T-helper 2 cell (primary cell): ENCODE measurements at places on chromosomes 6 and 20.

DNA sequence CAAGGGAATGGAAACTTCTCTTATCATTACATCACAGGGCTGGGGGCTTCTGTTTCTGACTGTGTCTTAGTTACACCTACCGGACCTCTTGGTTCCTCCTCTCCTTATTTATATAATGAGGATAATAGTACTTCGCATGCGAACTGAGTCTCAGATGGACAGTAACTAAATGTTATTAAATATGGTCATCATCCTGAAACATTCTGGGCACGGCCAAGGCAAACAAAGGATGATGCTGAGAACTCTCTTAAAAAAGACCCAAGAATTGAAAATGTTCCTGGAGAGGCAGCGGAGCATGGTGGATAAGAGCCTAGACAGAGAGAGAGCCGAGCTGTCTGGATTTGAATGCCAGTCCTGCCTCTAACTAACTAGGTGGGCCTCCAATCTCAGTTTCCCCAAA, 119.8 kb upstream of the SASH1 start:
- DNase-seq = no peak

GRCh38 chr6:47495954-47496545, 18.5 kb downstream of the CD2AP start:
- DNase-seq = no peak

GRCh38 chr6:37516076-37516919, 16.6 kb upstream of the CCDC167 start:
- DNase-seq = peak; percentile 98

- DNase-seq = no peak
Observed at GRCh38 chr6:143821359-143821758, 21.8 kb upstream of the LTV1 start.

GRCh38 chr6:116290799-116291198, 11.1 kb upstream of the TSPYL1 start:
- no peak for DNase-seq

DNA sequence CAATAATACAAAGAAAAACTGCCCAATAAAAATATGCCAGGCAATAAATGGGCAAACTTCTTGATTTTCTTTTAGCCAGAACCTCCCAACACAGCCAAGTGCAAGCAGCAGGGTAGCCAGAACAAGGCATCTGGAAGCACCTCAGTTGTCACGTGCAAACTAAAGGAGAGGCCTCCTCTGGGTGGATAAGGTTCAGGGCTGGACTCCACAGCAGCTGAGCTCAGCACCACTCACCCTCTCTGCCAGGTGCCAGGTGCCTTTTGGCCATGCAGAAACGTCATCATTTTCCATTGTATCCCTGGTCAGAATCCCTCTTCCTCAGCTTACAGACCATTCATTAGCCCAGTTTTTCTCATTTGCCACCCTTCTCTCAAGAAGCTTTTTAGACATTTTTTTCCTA, 52.7 kb downstream of the SOD2 start:
- no peak for DNase-seq

GRCh38 chr20:10218536-10219451, at the start of gene SNAP25:
Gene SNAP25, plus strand, starts transcription at chr20:10218830. Its CDS starts 56,662 bp downstream, at chr20:10275492.
- peak; percentile 81 for DNase-seq

DNA sequence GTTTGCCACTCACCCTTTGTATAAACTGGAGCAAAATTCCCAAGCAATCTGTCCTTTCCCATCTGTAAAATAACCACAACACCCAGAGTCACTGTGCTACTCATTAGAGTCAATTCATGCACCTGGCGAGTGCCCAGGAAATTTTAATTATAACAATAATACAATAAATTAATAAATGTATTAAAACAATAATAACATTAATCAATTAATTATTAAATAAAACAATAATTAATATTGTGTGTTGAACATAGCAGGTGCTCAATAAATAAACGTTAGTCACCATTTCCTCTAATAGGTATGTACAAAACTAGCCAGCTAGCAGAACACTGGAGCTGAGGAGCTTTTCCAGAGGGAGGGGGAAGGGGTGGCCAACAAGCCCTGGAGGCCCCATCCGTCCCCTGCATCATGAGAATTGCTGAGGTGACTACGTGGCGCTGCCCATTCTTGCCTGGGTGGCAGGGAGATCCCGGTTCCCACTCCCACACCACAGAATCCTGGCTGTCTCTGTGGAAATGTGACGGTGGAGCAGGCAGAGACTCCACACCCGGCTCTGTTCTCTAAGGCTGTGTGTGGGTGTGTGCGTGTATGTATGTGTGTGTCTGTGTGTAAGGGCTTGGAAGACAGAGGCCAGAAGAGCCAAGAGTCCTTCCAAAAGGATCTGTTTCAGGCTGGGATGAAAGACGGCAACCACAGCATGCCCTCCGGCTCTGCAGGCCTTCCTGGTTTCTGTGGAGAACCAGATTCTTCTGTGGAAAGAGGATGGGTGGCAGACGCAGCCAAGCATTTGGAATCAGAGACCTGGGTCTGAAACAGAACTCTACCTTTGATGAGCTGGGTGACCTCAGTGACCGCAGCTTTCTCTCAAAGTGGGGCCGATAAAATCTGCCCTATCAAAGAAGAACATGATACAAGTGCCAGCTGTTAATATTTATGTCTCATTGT, 18.8 kb upstream of the EZR start:
- DNase-seq = no peak

GRCh38 chr20:57539889-57540288, 14.9 kb upstream of the CTCFL start:
- no peak for DNase-seq

DNA sequence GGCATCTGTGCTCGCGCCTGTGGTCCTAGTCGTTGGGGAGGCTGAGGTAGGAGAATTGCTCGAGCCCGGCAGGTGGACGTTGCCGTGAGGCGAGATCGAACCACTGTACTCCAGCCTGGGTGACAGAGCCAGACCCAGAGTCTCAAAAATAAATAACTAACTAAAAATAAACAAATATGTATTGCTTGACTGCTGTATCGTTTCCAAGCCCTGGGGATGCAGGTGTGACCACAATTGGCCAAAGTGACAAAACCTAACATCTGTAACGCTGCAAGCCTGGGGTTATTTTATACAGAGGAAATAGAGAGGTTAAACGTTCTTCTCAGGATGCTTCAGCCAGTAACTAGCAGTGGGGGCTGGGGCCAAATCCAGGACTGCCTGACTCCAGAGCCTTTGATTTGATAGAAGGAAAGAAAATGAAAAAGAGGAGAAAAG, 1.9 kb upstream of the SRSF3 start:
- no peak for DNase-seq

- DNase-seq = no peak
Observed at GRCh38 chr6:121428872-121429756, 6.3 kb upstream of the GJA1 start.

DNA sequence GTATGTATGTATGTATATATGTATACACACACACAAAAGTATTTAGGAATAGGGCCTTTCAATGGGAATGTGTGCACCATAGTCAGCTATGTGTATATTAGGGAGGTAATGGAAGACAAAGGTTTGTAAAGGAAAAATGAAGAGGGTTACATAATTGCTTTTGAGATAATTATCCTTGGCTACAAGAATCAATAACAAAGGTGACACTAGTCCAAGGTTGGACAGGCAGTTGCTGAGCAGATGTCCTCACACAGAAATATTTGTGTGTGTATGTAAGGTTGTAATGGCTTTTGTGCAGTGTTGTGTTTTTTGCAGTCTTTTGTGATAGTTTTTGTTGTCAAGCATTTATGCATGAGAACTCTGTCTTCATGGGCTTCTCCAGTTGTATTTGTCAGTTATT, 157.9 kb upstream of the MARCKS start:
- DNase-seq = no peak

- DNase-seq = no peak
Observed at GRCh38 chr6:80249897-80250296, 143.4 kb downstream of the BCKDHB start.

DNA sequence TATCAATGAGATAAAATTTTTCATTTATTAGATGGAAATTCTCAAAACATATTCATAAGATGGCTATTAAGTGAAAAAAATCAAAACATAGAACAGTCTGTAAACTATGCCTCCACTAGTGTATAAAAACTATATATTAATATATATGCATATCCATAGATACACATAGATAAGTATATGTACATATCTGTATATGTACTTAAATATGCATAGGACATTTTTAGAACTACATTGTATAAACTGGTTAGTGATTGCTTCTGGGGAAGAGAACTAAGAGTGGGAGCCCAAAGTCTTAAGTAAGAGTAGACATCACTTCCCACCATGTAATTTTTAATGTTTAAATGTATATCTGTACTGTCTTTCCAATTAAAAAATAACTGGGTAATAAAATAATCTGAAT, 31.5 kb downstream of the IPCEF1 start:
- no peak for DNase-seq

- DNase-seq = no peak
Observed at GRCh38 chr6:137259349-137259748, 40.2 kb upstream of the IFNGR1 start.

DNA sequence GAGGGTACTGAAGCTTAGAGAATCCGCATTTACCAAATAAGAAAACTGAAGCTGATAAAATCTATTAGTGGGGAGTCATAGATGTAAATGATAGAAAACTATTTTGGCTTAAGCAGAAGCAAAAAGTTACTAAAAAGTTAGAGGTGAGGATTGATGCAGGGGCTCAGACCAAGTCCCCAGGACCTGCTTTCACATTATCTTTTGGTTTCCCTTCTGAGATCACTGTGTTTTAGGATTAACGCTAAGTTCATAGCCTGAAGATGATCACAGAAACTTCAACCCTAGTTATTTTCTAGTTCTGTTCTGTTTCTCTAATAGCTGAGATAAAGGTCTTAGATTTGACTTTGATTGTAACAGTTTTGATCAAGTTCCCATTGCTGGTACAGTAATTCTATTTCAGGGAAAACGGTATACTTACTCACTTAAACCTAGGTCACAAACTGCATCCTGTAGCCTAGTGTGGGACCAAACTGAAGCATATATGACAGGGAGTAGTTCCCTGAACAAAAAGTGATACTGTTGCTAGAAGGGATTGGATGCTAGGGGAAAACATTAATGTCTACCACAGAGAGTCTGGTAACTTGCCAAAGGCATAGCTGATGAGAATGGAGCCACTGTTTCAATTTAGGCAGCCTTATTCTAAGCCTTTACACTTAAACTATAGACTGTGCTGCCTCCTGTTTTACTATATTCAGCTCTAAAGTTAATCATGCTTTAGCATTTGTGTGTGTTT, 13.1 kb downstream of the CYB5R4 start:
- DNase-seq = no peak

- no peak for DNase-seq
Observed at GRCh38 chr6:88377976-88378568, 211.9 kb upstream of the CNR1 start.

DNA sequence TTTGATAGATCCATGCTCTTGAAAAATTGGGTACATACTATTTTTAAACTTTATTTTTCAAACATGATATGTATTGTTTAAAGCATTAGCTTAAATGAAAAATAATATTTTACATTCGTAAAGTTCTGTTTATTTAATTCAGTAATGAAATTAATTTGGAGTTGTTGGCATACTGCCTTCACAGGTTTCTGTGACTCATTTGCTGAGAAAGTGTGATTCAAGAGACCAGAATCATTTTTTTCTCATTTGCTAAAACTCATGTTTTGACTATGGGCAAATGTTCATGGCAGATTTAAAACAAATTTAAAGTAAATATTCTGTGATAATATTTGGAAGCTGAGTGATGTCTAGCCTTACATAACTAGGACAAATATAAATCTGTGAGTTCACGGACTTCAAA, 230.4 kb downstream of the BCKDHB start:
- no peak for DNase-seq

GRCh38 chr6:43229803-43230620, 731 bp upstream of the DNPH1 start:
- DNase-seq = no peak

GRCh38 chr6:48111143-48111506, at the start of gene PTCHD4:
Gene PTCHD4, minus strand, starts transcription at chr6:48111197. Its CDS starts 42,240 bp downstream, at chr6:48068957.
- DNase-seq = no peak

DNA sequence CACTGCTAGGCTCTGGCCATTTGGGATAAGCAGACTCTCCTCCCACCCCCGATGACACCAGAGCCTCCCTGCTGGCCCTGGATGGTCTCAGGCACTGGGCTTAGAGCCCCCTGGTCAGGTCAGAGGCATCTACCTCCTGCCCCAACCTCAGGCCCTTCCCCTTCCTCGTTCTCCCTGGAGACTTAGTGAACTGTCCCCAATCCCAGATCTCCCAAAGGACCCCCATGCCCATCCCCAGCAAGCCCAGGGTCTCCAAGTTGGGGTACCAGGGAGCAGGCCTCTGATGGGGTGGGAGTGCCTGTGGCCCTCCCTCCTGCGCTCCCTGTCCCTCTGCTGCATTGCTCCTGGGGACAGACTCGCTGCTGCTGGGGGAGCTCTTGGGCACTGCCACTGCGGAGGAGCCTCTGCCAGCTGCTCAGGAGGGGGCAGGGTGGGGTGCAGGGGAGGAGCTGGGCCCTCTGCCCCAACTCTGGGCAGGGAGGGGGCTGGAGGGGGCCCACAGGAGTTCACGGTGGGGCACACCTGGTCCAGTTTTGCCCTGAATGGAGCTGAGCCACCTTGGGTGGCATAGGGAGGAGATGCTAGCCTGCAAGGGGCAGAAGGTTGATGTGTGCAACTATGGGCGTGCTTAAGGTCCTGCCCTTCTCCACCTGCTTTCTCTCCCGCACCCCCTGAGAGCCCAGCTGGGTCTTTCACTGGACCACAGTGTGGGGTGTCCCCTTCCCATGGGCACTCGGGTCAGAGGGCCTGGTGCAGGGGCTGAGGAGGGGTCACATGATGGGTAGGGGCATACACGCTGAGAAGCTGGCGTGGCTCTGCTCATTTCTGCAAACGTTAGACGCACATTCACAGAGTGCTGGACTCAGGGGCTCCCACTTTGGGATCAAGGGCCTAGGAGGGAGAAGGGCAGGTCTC, 40.4 kb downstream of the SPDEF start:
- no peak for DNase-seq
